ENCODE measurements at places on chromosomes 2 and 18.

- no peak for DNase-seq
Measured at GRCh38 chr2:80469428-80469827, 164.9 kb upstream of the LRRTM1 start.

DNA sequence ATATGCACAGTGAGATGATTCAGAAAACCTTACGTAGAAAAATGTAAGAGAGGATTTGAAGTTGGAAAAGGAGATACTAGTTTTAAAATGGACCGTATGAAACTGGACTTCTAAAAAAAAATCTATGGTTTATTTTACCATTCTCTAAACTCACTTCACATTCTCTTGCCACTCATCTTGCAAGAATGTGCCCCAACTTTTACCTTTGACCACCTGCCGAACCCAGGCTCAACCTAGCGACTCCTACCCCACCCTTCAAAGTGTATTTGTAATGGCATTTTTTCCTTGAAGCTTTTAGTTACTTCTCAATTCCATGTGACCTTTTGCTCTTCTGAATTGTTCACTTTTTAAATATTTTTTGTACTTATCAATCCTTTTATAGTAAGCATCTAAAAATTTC is 160.8 kb downstream of the PHLPP1 start:
- no peak for DNase-seq

GRCh38 chr2:129078548-129078947 is 759.9 kb upstream of the HS6ST1 start:
- no peak for DNase-seq

DNA sequence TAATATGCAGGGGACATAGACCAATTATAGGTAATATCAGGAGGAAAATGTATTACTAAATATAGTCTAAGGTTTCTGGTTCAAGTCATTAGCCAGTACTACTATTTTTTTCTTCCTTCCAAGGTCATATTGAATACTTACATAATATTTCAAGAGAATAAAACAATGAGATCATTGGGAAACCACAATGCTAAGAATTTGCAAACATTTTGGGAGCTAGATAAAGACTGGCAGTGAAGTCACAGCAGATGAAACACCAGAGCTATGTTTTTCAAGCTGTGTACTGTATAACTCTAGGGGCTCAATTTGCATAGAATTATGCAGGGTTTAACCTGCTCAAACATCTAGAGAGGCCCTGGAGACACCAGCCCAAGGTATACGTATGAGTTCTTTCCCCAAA is 80.5 kb upstream of the KCNH7 start:
- no peak for DNase-seq

GRCh38 chr2:226730481-226730880 is 69.1 kb downstream of the IRS1 start:
- DNase-seq: no peak

- no peak for DNase-seq
Measured at GRCh38 chr18:62759704-62760402, 44.5 kb downstream of the PHLPP1 start.

- no peak for DNase-seq
Measured at GRCh38 chr2:78589871-78590270, 435.6 kb upstream of the REG3G start.

DNA sequence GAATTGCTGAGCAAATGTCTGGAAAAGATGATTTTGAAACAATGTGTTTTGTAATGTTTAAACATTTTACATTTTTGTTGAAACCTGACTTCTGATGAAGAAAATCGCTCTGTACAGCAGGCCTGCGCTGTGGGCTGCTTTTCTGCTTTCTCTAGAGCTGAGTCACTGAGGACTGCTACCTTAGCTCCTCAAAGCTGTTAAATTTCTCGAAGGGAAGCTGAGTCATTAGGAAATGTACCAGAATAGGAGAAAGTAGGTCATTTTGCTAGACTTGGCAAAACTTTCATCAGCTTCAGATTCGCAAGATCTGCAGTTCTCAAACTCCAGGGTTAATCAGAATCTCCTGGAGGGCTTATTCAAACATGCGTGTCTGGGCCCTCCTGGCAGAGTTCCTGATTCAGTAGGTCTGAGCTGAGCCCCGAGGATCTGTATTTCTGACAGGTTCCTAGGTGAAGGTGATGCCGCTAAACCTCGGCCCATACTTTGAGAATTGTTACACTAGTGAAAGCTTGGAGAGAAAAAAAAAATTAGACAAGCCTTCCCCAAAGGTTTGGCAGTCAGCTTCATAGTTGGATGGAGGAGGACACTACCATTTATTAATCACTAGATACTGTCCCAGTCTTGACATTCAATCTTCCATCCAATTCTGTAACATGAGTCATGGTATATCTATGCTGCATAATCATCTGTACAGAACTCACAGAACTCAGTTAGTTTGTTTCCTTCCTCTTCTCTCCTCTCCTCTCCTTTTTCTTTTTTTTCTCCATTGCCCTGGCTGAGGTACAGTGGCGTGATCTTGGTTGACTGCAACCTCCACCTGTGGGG is 297.6 kb downstream of the PARD3B start:
- peak; percentile 89 for DNase-seq

GRCh38 chr2:200852605-200853004 is 11.9 kb downstream of the CLK1 start:
- DNase-seq: no peak

DNA sequence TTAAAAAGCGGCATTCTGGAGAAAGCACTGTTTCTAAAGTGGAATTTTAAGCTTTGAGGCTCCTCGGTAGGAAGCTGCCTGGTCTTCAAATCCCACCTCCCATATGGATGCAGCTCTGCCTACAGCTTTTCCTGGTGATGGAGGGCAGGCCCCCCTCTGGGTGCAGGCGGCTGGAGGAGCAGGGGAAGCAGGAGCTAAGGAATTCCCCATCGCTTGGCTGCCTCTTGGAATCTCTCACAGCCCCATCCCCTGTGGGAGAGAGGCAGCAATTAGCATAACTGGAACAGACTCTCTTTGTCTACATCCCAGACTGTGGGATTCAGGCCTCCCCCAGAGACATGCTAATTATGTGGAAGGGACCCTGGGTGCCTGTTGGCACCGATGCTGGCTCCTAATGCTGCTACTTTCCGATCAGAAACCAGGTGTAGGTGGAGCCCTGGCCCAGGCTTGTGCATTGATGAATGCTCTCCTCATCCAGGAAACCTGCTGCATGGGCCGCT is 51.3 kb downstream of the LIPG start:
- DNase-seq: no peak

DNA sequence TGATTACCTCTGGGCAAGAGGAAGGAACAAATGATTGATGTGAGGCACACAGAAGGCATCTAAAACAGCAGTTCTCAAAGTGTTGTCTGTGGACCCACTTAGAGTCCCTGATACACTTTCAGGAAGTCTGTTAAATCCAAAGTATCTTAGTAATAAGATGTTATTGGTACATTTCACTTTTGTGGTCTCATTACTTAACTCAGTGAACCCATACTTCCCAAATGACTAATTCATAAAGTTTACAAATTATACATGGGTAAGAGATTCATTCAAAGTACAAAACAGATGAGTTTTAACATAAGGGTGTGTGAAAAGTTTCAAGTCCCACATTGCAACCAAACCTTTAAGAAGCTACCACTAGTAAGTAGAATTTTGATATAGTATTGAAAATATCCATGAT is 440.5 kb downstream of the NUP35 start:
- no peak for DNase-seq

- DNase-seq: no peak
Measured at GRCh38 chr2:8544171-8544785, 137.6 kb upstream of the ID2 start.

DNA sequence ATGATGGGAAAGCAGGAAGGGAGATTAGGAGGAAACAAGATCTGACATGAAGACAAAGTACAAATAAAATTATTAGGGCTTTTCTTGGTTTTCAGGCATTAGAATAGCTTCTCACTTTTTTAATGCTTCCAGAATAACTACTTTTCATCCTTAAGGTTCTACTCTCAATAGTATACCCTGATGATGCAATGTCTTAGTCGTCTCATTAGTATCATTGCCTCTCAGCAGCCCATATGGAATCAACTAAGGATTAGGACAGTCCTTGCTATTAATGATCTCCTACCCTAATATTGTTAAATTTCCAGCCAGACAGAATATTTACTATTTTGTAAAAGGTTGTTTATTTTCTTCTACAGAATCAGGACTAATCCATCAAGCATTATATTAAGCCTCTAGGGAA is 55.9 kb downstream of the RELCH start:
- no peak for DNase-seq

DNA sequence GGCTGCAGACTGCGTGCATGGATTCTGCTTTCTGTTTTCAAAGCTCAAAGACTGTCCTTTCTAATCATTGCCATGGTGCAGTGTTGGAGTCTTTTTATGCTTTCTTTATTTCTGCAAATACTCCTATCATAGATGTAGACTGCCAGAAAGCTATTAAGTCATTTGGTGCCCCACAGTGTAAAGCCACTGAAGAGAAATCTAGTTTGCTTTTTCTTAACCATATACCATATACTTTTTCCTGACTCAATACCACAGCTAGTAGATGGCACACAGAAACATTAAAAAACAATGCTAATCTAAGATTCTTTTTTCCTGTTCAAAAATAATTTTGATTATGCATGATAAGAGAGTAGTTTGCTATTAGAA is 109.9 kb upstream of the RAB27B start:
- no peak for DNase-seq

DNA sequence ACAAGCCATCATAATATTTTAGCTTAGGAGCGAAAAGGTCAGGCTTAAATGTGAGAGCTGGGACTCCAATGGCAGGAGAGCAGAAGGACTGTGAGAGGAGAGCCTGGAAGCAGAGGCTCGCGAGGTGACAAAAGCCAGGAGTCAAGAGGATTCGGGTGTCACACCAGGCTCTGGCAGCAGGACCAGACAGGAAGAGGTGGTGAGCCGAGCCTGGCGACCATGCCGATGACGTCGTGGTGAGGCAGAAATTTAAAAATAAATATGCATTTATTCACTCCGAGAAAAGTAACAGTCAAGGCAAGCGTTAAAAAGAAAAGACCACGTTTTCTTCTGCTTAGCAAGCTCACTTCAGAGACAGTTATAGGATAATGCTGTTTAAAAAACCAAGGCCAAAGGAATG is 31.3 kb upstream of the ZNF236 start:
- no peak for DNase-seq

GRCh38 chr2:162198239-162198638 is 45.0 kb downstream of the FAP start:
- no peak for DNase-seq

- peak; percentile 60 for DNase-seq
Measured at GRCh38 chr2:172623249-172623965, 67.5 kb downstream of the PDK1 start.

- DNase-seq: peak; percentile 89
Measured at GRCh38 chr2:173652767-173653431, 298.2 kb downstream of the CDCA7 start.

GRCh38 chr2:177984749-177985148 is 87.8 kb downstream of the PDE11A start:
- DNase-seq: no peak

- no peak for DNase-seq
Measured at GRCh38 chr2:44940732-44941464, 604 bp upstream of the SIX3 start.

DNA sequence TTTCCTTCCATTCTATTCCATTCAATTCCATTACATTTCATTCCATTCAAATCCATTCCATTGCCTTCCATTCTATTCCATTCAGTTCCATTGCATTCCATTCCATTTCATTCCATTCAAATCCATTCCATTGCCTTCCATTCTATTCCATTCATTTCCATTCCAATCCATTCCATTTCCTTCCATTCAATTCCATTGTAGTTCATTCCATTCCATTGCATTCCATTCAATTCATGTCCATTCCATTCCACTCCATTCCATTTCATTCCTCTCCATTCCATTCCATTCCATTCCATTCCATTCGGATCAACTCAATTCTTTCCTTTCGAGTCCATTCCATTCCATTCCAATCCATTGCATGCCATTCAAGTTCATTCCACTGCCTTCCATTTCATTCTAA is 1128.3 kb downstream of the RPIA start:
- DNase-seq: no peak

DNA sequence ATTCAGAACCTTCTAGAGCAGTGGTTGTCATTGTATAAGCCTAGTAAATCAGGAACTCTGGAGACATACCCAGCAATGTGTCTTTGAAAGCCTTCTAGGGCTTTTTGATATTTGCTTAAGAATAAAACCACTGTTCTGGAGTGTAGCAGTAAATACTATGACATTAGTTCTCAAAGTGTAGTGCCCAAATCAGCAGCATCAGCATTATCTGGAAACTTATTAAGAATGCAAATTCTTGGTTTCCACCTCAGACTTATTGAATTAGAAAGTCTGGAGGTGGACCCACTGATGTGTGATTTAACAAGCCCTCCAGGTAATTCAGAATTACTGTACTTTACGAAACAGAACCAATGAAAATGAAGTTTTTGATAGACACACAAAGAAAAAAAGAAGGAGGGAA is 509.7 kb downstream of the SUCLG1 start:
- no peak for DNase-seq

- no peak for DNase-seq
Measured at GRCh38 chr2:124025171-124025580, at the start of gene CNTNAP5. TSS of gene CNTNAP5 (plus strand) at chr2:124025287. CDS start at chr2:124025651, 364 bp downstream.

GRCh38 chr2:48258481-48259149 is 271.3 kb upstream of the STON1 start:
- no peak for DNase-seq

DNA sequence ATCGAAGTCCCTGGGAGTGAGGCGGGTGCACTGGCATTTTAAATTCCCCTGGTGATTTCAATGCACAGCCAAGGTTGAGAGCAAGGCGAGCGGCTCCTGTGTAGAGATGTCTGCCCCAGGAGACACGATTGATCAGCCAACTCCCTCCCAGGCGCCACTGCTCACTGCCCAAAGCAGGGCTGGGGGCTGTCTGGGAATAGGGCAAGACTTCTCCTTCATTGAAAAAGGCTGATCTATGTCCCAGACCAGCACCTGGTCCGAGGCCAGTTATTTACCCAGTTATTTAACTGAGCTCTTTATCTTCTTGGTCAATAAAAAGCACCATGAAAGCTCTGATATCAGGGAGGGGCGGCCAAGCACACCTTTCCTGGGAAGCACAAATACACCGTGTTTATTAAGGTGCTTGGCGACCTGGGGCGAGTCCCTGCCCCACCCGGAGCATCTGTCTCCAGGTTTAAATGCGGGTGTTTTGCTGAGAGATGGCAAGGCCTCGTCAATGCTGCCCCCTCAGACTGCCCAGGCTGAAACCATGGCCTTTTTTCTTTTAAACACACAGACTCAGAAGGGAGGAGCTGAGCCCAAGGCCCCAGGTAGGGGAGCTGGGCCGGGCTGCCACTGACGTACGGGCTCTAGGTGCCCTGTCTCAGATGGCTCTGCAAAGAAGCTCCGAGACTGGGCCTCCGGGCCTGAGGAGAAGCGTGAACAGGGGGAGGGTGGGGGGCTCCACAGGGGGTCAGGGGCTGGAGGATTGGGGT is 73.9 kb upstream of the HPCAL1 start:
- DNase-seq: no peak

Data from AG09309 (cell line).